Bone marrow (tissue), 2 donors: ENCODE measurements at places on chromosomes 6 and 20.

DNA sequence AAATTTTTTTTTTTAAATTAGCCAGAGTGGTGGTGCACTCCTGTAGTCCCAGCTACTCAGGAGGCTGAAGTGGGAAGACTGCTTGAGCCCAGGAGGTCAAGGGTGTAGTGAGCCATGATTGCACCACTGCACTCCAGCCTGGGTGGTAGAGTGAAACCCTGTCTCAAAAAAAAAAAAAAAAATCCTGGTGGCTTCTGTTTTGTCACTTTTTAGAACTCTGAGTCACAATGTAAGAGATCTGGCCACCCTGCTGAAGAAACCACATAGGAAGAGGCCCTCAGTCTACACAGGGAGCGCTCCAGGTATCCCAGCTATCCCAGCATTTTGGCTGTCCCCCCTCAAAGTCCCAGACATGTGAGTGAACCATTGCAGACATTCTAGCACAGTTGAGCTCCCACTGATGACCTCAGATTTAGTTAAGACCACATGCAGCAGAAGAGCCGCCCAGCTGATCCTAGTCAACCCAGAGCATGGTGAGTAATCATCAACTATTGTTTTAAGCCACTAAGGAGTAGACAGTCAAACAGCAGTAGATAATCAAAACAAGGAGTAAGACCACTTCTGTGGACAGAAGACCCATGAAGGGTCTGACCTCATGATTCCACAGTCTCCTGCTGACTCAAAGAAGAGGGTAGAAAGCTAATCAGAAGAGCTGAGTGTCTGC, 12.7 kb upstream of the ARFGEF2 start:
- no peak for DNase-seq

DNA sequence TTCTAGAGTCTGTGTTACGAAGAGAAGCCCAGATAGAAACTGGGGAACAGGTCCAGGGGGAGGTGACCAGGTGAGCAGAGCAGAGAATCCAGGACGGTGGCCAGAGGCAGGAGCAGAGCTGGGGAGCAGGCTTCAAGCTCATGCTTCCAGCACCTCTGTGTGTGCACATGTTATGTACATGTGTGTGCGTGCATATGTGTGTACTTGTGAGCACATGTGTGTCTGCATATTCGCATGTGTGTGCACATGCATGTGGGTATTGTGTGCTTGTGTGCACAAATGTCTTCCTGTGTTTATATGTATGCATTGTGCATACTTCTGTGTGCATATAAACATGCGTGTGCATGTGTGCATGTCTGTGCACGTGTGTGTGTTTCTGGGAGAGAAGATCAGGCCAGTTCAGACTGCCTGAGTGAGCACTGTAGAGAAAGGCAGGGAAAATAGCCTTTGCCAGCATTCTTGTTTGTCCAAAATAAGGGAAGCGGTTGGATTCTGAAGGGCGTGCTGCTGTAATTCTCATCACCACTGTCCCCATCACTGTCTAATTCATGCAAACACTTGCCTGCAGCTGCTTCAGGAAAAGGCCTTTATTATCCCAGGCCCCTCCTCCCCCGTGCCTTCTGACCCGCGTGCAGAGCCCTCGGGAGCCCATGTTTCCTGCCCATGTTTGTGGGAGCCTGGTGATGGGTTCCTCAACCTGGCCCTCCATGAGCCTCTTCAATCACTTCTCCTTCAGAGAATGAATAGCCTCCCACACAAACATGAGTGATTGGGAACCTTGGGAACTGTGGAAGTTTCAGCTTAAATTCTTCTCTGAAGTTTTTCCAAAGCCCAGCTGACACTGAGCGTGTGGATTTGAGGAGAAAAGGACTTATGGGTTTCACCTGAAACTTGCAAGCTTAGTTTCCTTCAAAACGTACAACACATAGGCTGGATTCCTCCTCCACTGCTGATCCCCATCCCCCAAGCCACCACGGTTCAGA, 161.7 kb upstream of the AFDN start:
- DNase-seq: no peak

DNA sequence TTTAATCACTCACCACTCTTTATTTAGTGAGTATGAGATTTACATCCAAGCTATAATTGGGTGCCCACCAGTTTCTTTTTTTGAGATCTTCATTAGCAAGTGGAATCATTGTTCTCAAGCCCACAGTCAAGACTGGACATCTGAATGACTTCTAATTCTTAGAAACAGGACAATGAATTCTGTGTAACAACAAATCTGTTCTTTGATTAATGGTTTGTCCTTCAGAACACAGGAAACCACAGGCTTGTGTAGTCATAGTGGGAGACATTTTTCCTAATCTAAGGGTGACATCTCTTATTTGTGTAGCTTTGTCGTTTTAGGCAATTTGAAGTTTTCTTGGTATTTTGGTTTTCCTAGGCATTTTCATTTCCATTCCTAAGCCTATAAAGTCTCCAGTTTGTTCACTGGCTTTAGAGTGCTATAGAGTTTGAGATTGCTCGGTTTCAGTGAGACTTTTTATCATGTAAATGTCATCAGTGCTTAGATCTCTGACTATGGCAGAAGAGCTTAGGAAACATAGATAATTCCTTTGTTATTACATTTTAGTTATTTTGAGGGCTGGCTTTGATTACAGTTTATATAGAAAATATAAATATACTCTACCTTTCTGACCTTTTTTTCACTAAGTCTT, 903.9 kb upstream of the MAP3K7 start:
- no peak for DNase-seq

- no peak for DNase-seq
Observed at GRCh38 chr6:14618759-14619418, 501.3 kb downstream of the CD83 start.

- no peak for DNase-seq
Observed at GRCh38 chr6:75219263-75219662, 13.4 kb upstream of the COL12A1 start.

GRCh38 chr6:40392589-40392988, 194.6 kb downstream of the LRFN2 start:
- DNase-seq: no peak

- DNase-seq: no peak
Observed at GRCh38 chr20:19885939-19886660, 128.0 kb downstream of the RIN2 start.

- DNase-seq: no peak
Observed at GRCh38 chr20:1267809-1268374, 1.8 kb downstream of the SNPH start.

- no peak for DNase-seq
Observed at GRCh38 chr6:53284901-53285300, 63.8 kb downstream of the ELOVL5 start.

DNA sequence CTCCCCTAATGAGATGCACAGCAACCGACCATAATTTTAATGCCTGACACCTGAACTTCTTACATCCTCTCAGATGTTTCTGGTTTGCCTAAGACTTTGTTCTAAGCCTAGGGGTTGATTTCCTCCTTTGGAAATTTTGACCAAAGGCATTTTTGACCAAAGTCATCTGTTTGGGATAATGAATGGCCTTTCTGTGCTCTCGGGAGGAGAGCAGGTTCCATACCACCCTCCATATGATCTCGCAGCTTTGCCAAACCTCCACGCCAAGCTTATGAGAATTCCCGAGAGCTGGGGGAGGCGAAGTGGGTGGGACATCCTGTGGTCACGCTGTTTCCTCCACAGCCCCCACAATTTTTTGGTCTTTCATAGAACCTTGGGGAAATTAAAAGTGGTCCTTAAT, 91.7 kb downstream of the SCML4 start:
- no peak for DNase-seq

DNA sequence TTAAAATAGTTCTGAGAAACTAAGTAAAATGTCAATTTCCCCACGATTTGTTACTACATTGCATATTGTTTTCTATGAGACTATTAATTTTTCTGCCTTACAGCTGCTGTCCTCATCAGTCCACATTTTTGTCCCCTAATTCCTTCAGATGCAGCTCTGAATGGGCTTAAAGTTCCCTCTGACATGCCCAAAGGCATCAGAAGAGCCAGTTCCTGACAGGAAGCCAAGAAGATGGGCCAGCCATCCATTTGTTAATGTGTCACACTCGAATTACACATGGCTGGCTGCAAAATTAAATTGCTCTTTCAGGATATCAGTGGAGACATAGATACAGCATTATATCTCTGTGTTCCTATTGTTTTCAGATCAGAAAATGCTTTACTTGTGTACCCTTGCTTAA, 1223.0 kb downstream of the EPHA7 start:
- DNase-seq: no peak

DNA sequence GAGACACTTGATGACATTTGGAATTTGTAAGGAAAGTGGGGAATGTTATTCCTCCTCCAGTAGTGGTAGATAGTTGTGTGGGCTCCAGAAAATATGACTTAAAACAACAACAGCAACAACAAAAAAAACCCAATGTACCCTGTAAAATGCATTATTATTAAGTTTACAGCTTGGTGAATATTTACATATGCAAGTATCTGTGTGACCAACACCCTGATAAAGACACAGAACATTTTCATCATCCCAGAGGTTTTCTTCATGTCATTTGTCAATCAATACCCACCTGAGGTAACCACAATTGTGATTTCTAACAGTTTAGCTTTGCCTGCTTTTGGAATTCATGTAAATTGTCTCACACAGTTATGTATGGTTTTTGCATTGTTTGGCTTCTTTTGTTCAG, 152.1 kb upstream of the GRIK2 start:
- DNase-seq: no peak

- no peak for DNase-seq
Observed at GRCh38 chr6:21051777-21052176, 517.5 kb downstream of the CDKAL1 start.

DNA sequence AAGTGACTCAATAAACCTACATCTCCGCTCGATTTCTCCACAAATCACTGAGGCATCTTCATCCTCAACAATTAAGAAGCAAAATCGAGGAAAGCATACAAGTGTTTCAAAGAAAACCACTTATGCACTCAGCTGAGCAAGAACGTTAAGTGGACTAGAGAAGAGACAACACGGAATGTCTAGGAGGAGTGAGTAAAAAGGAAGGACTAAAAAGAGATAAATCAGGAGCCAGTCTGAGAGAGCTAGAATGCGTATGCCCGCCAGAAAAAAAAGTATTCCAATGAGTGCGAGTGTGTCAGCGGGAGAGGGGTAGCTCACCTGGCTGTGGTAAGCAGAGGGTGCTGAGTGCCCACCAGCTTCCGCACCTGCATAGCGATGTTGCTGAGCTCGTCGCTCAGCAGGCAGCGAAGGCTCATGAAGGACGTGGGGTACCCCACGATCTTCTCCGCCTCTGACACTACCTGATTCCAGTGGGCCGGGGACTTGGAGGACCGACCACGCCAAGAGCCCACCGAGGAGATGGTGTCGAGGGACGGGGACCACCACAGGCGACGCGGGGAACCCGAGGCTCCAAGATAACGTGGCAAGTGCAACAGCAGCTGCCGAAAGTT, 587 bp downstream of the PDSS2 start:
- no peak for DNase-seq

DNA sequence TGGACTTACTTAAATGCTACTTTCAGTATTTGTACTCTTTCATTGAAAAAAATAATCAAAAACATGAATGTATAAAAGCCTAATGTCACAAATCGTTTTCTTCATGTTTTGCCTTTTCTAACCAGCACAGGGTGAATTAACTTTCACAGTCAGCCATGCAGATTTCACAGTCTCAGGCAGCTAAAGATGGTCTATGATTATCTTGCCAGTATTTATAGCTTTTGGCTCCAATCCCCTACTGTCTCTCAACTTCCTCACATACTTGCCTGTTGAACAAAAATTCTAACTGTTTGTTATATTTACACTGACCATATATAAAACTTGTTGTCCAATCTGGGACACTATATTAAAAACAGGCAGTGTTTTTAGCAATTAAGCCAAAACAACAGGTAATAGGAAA, 358.2 kb downstream of the ARHGAP18 start:
- no peak for DNase-seq

DNA sequence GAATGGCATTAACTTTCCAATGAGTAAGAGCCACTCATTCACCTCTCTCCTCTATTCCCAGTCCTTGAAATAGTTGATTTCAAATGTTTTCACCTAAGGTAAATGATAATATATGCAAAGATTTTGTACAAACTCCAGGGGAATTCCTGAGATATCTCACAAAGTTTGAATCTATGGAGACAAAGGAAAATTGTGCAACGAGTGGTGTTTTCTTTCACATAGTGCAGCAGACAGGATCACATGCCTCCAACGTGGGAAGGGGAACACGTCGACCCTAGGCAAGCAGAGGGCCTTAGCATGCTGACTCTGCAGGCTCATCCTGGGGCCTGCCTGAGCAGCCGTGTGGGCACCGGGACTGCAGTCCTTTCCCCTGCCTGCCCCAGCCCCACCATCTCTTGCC, 195.6 kb upstream of the THBS2 start:
- DNase-seq: no peak

DNA sequence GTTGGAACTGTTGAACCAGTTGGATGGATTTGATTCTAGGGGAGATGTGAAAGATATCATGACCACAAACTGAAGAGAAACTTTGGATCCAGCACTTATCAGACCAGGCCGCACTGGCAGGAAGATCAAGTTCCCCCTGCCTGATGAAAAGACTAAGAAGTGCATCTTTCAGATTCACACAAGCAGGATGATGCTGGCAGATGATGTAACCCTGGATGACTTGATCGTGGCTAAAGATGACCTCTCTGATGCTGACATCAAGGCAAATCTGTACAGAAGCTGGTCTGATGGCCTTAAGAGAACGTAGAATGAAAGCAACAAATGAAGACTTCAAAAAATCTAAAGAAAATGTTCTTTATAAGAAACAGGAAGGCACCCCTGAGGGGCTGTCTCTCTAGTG, 72.8 kb upstream of the CDYL start:
- no peak for DNase-seq

- DNase-seq: no peak
Observed at GRCh38 chr20:31449511-31450414, 9.3 kb downstream of the DEFB123 start.

- peak; percentile 67 for DNase-seq
Observed at GRCh38 chr20:50346374-50347283, 156.0 kb downstream of the CEBPB start.

DNA sequence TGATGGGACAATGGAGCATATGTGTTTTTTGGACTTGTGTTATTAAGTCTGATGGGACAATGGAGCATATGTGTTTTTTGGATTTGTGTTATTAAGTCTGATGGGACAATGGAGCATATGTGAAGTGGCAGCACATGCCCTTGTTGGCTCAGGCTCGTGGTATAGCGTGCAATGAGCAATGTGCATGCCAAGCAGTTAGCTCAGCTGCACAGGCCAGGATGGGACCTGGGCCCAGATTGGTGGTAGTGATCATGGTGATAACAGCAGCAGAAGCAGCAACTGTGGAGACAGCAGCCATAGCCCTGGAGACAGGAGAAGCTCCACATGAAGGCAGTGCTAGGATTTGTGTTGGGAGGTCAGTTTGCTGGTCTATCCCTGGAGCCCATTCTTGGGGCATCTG, 61.1 kb downstream of the IL20RA start:
- DNase-seq: no peak

DNA sequence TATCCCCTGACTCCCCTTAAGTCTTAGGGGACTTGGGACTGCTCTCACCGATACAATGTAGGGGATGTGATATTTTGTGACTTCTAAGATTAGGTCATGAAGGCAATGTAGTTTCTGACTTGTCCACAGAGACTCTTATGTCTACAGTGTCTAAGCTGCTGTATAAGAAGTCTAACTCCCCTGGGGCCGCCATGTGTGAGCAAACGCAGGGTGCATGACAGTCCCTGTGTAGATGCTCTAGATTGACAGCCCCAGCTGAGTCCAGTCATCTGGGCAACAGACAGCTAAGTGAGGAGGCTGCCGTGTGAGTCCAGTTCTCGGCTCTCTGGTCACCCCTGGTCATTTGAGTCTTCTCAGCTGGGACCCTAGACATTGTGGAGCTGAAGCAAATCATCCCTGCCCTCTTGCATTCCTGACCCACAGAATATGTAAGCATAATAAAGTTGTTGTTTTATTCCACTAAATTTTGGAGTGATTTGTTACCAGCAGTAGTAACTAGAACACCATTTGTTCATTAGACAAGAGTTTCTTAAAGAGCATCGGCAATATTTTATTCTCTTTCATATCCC, 743.3 kb upstream of the CHD6 start:
- no peak for DNase-seq
